ENCODE measurements at places on chromosomes 1 and 21.

DNA sequence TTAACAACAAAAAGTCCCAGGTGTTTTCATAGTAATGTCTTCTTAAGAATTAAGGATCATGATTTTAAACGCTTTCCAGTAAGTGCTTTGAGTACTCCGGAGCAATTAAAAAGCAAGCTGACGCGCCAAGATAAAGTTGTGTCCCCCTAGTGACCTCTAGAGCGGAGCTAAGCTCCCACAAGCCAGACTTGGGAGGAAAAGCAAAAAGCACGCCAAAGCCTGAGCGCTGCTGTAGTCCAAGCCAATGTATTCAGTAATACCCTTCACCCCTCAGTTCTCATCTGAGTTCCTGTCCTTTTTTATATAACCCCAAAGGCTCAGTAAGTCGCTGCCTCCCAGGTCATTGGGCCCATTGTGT lies 3.5 kb upstream of the SLC44A5 start:
- peak; percentile 43 for DNase-seq

DNA sequence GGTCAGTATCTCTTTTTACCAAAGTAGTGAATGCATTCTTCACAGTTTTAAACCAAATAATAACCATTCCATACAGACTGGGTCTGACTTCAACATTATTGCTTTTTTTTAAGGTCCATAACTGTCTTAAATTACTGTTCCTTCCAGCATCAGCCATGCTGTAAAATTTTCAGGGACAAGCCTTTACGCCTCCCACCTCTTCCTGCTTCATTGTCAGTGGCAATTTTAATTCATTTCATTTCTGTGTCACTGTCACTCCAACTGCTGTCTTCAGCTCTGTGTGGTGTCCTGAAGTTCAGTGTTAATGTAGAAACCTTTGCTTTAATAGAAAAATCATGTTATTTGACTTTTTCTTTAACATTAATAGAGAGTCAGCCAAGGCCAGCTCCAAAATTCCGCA lies 365.6 kb upstream of the PTBP2 start:
- DNase-seq, result no peak

DNA sequence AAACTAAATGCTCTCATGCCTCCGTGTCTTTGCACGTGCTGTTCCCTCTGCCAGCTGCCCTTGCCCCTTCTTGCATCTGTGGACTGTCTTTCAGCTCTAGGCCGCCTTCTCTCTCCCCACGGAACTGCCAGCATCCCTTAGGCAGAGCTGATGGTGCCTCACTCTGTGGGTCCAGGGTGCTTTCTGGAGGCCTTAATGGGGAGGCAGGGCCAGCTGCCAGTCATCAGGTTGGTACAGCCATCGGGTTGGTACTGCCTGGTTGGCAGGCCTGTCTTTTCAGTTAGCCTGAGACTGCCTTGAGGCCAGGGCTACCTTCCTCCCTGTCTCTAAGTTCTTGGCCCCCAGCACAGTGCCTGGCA lies 61.4 kb upstream of the TARBP1 start:
- no peak for DNase-seq

DNA sequence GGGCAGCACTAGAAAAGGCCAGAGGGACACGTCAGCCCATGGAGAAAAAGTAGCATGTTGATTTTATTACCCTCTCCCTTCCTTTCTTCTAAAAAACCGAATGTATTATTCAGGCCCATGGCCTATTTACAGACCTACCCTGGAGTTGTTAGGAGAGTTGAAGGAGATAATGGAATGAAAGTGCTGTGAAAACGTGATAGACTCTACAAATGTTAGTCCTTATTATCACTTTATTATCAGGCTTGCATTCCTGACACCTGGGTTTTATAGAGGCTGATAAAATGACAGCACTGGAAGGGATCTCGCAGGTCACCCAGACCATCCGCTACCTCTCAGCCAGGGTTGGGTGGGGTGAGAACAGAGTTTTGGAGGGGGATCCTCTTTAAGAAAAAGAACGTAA lies 60.6 kb upstream of the TLR5 start:
- DNase-seq, result no peak

DNA sequence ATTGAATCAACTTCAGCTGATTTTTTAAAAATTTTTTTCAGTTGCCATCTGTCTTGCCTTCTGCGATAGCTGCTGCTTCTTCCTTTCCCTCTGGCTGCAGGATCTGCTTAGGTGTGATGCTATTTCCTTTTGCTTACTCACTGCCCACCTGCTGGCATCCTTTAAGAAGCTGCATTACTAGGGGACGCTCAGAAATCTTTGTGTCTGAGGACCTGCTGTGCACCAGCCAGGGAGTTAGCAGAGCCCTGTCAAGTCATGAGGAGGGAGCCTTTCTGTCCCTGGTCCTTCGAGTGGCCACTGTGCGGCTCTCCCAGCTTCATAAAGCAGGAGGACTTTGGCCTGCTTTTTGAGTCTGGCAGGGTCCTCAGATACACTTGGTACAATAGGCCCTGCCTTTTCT lies 327.8 kb downstream of the USH2A start:
- DNase-seq, result no peak

DNA sequence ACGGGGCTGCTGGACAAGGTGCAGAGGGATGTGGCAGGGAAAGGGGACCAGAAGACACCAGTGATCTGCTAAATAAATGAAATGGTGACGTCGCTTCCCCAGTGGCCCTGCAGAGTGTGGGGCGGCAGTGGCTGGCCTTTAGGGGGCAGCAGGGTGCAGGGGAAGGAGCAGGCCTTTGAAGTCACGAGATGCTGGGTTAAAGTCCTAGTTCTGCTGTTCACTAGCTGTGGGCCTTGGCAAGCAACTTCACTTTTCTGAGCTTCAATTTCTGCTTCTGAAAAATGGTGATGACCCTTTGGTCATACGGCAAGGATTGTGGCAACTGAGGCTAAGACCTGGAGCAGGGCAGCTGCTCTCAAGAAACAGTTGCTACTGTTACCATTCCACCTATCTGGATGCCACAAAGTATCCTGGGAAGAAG lies 9.2 kb upstream of the GALE start:
- DNase-seq, result peak; percentile 45
